ENCODE measurements at places on chromosomes 6 and 20.

- DNase-seq: no peak
Measured at GRCh38 chr6:15675536-15676220, 12.8 kb upstream of the DTNBP1 start.

- no peak for DNase-seq
Measured at GRCh38 chr20:14067603-14068002, 72.3 kb downstream of the MACROD2 start.

- no peak for DNase-seq
Measured at GRCh38 chr20:31670371-31671228, 32.9 kb downstream of the COX4I2 start.

DNA sequence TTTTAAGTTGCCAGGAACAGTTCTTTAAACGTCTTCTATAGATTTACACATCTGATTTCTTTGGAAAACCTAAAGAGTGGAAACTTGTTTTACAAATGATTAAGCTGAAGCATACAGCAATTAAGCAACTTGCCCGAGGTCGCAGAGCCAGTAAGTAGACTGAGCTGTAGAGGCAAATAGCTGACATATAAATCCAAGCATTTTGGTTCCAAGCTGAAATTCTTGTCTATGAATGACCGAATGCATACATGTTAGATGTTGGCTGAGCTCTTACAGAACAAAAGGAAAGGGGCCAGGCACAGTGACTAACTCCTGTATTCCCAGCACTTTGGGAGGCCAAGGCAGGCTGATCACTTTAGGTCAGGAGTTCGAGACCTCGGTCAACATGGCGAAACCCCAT, 101.8 kb upstream of the SGK1 start:
- DNase-seq: no peak

GRCh38 chr6:130997061-130997753, 65.8 kb downstream of the EPB41L2 start:
- DNase-seq: peak; percentile 67

- no peak for DNase-seq
Measured at GRCh38 chr6:84788689-84789088, 24.3 kb upstream of the TBX18 start.

- DNase-seq: no peak
Measured at GRCh38 chr6:5481033-5481432, 219.7 kb downstream of the FARS2 start.

- DNase-seq: no peak
Measured at GRCh38 chr20:23096986-23097520, 10.9 kb upstream of the CD93 start.

GRCh38 chr6:37607944-37608343, 89.7 kb downstream of the MDGA1 start:
- peak; percentile 25 for DNase-seq

GRCh38 chr6:2979819-2980464, 8.6 kb upstream of the SERPINB6 start:
- DNase-seq: no peak

GRCh38 chr6:82030761-82031503, 216.6 kb downstream of the IBTK start:
- DNase-seq: no peak

DNA sequence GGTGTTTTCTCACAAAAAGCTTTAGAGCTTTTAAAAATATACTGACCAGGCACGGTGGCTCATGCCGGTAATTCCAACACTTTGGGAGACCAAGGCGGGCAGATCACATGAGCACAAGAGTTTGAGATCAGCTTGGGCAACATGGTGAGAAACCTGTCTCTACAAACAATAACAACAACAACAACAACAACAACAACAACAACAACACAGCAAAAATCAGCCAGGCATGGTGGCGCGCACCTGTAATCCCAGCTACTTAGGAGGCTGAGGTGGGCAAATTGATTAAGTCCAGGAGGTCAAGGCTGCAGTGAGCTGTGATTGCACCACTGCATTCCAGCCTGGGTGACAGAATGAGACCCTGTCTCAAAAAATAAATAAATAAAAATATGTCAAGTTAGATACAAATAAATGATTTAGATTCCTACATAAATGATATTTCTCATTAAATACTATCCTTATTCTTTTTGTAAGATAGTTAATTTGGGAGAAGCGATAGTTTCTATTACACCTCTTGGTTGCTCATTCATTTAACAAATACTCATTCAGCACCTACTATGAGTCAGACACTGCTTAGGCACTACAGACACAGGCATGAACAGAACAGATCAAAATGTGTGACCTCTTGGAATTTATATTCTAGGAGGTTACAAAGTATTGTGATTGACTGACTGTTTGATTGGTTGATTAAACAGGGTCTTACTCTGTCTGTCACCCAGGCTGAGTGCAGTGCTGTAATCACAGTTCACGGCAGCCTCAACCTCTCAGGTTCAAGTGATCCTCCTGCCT, 83.5 kb upstream of the BEND3 start:
- DNase-seq: no peak

Data from EL (cell line).